CD4-positive, alpha-beta T cell treated with Interleukin-17A for 1 hour (primary cell): ENCODE measurements at places on chromosomes 3 and 15.

- DNase-seq = no peak
Measured at GRCh38 chr15:64122936-64123351, 27.2 kb downstream of the SNX1 start.

DNA sequence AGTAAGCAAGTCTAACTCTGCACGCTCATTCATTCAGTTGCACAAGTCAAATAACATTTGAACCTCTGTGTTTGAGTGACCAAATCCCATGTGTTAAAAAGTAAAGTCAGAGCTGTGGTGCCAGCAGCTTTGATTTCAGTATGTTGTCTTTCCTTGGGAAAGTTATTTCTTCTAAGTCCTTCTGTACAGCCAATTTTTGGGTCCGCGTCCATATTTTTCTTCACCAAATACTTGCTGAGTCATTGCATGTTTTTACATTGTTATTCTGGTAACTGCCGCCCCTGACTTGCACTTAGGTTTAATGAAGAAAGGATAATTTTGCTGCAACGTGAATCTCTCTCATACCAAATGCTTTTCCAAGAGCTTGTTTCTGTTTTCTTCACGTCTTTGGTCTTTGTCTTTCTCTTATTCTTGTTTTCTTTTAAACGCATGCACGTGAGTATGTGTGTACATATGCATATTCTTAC, 56.7 kb downstream of the PLS1 start:
- no peak for DNase-seq

GRCh38 chr3:49845694-49846093, 10.7 kb downstream of the TRAIP start:
- no peak for DNase-seq

- DNase-seq = no peak
Measured at GRCh38 chr3:59607656-59608055, 557.8 kb upstream of the CFAP20DC start.

- no peak for DNase-seq
Measured at GRCh38 chr15:90642464-90643300, 74.5 kb upstream of the BLM start.
